ENCODE measurements at places on chromosomes 2 and 18. TPM values are rescaled to one million over a fixed set of nuclear protein-coding genes. Genes with fewer than 3 reads are reported as not detected.

The PLGLB2 gene
- polyA plus RNA-seq, result not detected

The SKOR2 gene
- polyA plus RNA-seq, result not detected

The QPCT gene
- 0.67 TPM for polyA plus RNA-seq

The NDUFB3 gene
- 81.3 TPM for polyA plus RNA-seq

The UGT1A4 gene
- polyA plus RNA-seq, result 0.66 TPM

Data from small intestine (tissue), 16 donors.